Gastrocnemius medialis (tissue), 4 donors: ENCODE measurements at places on chromosomes 7 and 10. TPM values are rescaled to one million over a fixed set of nuclear protein-coding genes. Genes with fewer than 3 reads are reported as not detected.

The SLC25A40 gene
- 7.2 TPM for total RNA-seq

DNA sequence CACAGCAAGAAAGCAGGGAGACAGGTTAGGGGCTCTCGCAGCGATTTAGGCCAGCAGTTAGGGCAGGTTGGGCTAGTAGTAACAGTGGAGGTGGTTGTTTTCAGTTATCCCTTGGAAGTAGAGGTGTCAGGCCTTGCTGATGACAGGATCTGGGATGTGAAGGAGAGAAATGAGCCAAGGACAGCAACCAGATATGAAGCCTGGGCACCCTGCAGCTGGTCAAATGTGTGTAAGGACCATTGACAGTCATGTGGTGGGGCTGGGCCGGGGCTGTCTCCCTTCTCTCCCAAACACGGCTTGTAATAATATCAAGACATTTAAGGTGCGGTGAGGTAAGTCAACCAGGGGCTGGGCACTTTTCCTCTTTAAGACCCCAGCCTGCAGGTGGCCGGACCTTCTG is 112.5 kb upstream of the IGFBP3 start:
- no peak overlapping the region for H3K4me3 ChIP-seq
- DNase-seq: no peak
- no peak overlapping the region for H3K27ac ChIP-seq
- no peaks in the 10 kb centered on the region for H3K4me1 ChIP-seq
- no peaks in the 10 kb centered on the region for H3K36me3 ChIP-seq

The ALOX5 gene
- total RNA-seq: 1.5 TPM

The DEPP1 gene
- 331 TPM for total RNA-seq

DNA sequence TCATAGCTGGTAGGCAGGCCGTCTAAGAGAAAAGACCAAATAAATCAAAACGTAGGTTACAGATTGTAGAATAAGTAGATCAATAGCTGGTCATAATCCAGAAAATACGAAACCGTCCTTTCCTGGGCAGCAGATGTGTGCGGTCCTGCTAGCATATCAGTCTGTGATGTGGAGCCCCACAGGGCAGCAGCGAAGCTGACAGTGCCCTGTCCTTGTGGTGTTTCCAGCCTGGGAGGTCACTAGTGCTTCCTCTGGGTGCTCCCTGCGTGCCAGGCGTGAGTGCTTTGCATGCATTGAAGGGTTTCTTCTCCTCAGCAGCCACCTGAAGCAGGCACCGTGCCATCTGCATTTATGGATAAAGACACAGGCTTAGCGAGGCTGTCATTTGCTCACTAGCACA is 41.7 kb downstream of the IL15RA start:
- DNase-seq: no peak
- peaks cover 3% of the 10 kb centered on the region for H3K36me3 ChIP-seq
- no peak overlapping the region for H3K4me3 ChIP-seq
- H3K4me1 ChIP-seq: no peaks in the 10 kb centered on the region

DNA sequence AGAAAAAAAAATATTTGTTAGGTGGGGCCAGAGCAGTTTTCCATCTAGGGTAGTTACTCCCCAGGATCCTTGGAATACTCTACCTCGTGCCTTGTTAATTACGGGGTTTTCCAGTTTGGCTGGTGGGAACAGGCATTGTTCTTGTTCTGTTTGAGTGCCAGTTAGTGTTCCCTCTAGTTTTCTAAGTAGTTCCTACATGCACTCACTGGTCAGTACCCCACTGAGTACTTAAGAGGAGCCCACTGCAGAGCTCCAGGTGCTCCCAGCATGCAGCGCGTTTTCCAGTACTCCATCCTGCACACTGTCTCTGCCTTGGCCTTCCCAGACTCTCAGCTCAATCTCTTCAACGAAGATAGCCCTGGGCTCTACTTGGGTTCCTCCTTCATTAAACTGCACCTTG is 58.0 kb downstream of the AHCYL2 start:
- no peaks in the 10 kb centered on the region for H3K36me3 ChIP-seq
- no peak for DNase-seq
- no peak overlapping the region for H3K4me3 ChIP-seq
- H3K4me1 ChIP-seq: peaks cover 16% of the 10 kb centered on the region
- no peak overlapping the region for H3K27ac ChIP-seq
- H3K27me3 ChIP-seq: no peaks in the 10 kb centered on the region

DNA sequence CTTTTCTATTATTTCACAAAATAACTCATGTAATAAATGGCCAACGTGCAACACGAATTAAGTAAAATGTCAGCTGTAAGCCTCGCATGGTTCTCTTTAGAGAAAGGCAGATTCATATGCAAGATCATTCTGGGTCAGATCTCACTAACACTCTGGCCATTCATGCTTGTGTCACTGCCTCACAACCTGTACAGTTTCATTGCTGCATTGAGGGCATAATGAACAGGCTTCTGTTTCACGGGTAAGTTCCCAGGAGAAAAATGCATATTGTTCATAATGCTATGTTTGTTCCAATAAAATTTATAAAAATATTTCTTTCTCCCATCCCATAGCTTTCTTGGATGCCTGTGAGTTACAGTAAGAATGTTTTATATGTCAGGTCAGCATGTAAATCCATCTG is 734.0 kb upstream of the ANKRD30A start:
- H3K27ac ChIP-seq: no peak overlapping the region
- H3K36me3 ChIP-seq: no peaks in the 10 kb centered on the region
- no peaks in the 10 kb centered on the region for H3K4me1 ChIP-seq
- DNase-seq: no peak

DNA sequence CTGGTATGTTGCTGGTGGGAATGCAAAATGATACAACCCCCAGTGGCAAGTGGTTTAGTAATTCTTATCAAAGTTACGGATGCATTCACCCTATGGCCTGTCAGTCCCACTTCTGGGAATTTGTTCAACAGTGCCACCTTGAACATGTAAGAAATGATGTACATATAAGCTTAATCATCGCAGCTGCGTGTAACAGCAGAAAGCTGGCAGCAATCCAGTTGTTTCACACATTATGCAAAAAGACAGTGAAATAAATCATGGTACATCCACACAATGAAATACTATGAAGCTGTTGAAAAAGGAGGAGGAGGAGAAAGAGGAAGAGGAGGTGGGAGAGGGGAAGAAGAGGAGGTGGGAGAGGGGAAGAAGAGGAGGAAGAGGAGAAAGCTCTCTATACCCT is 76.2 kb upstream of the MYL10 start:
- no peaks in the 10 kb centered on the region for H3K36me3 ChIP-seq
- no peaks in the 10 kb centered on the region for H3K4me1 ChIP-seq
- no peak overlapping the region for H3K27ac ChIP-seq
- H3K4me3 ChIP-seq: no peak overlapping the region

DNA sequence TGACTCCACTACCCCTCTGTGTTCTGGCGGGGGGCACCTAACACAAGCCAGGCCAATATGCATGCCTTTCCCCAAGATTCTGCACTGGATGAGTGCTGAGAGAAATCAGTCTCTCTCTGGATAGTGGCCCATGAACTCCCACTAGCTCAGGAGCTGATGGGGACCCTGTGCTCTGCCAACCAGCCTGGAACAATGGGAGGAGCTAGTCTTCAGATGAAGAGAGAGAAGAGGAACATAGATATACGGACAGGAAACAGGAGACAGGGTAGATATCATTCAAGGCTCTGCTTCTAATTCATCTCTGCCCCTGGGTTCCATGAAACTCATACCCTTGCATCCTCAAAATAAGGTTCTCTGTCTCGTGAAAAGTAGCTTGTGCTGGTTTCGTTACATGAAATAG is 27.9 kb upstream of the PLXNA4 start:
- no peaks in the 10 kb centered on the region for H3K36me3 ChIP-seq
- no peak for DNase-seq
- no peaks in the 10 kb centered on the region for H3K4me1 ChIP-seq
- H3K27me3 ChIP-seq: no peaks in the 10 kb centered on the region

- no peaks in the 10 kb centered on the region for H3K27me3 ChIP-seq
- DNase-seq: no peak
- no peaks in the 10 kb centered on the region for H3K4me1 ChIP-seq
Measured at GRCh38 chr7:38938001-38938485, 29.1 kb upstream of the VPS41 start.

GRCh38 chr10:118310822-118311221 is 31.3 kb downstream of the FAM204A start:
- H3K4me1 ChIP-seq: no peaks in the 10 kb centered on the region
- H3K27me3 ChIP-seq: no peaks in the 10 kb centered on the region
- no peak overlapping the region for H3K4me3 ChIP-seq
- no peak overlapping the region for H3K27ac ChIP-seq

- DNase-seq: no peak
- H3K4me3 ChIP-seq: peak overlapping the region; percentile 36
- peak overlapping the region; percentile 69 for H3K27ac ChIP-seq
- peaks cover 25% of the 10 kb centered on the region for H3K4me1 ChIP-seq
- H3K36me3 ChIP-seq: no peaks in the 10 kb centered on the region
Measured at GRCh38 chr7:78769481-78770101, 683.9 kb downstream of the MAGI2 start.

- no peaks in the 10 kb centered on the region for H3K36me3 ChIP-seq
- no peak overlapping the region for H3K4me3 ChIP-seq
- DNase-seq: no peak
- no peaks in the 10 kb centered on the region for H3K27me3 ChIP-seq
- H3K27ac ChIP-seq: no peak overlapping the region
Measured at GRCh38 chr7:101984133-101984879, 166.9 kb downstream of the CUX1 start.

- DNase-seq: no peak
- no peaks in the 10 kb centered on the region for H3K4me1 ChIP-seq
- no peaks in the 10 kb centered on the region for H3K36me3 ChIP-seq
- no peaks in the 10 kb centered on the region for H3K27me3 ChIP-seq
- H3K4me3 ChIP-seq: no peak overlapping the region
- H3K27ac ChIP-seq: no peak overlapping the region
Measured at GRCh38 chr10:55653531-55653930, 707.5 kb downstream of the ZWINT start.
